NT2/D1 (cell line): ENCODE measurements at places on chromosomes 11 and 22.
A peak's percentile ranks its signal among the peaks of the same experiment; 100 is the strongest.

GRCh38 chr22:39236321-39237317 lies 8.2 kb downstream of the PDGFB start:
- DNase-seq = no peak

GRCh38 chr22:45629469-45630089 lies 42.1 kb upstream of the ATXN10 start:
- no peak for DNase-seq

- DNase-seq = no peak
Observed at GRCh38 chr22:39651053-39651996, 80.8 kb downstream of the CACNA1I start.

GRCh38 chr11:65214212-65214845 lies 32.6 kb downstream of the CAPN1 start:
- no peak for DNase-seq

- DNase-seq = no peak
Observed at GRCh38 chr11:67371189-67371910, 2.0 kb downstream of the CLCF1 start.

DNA sequence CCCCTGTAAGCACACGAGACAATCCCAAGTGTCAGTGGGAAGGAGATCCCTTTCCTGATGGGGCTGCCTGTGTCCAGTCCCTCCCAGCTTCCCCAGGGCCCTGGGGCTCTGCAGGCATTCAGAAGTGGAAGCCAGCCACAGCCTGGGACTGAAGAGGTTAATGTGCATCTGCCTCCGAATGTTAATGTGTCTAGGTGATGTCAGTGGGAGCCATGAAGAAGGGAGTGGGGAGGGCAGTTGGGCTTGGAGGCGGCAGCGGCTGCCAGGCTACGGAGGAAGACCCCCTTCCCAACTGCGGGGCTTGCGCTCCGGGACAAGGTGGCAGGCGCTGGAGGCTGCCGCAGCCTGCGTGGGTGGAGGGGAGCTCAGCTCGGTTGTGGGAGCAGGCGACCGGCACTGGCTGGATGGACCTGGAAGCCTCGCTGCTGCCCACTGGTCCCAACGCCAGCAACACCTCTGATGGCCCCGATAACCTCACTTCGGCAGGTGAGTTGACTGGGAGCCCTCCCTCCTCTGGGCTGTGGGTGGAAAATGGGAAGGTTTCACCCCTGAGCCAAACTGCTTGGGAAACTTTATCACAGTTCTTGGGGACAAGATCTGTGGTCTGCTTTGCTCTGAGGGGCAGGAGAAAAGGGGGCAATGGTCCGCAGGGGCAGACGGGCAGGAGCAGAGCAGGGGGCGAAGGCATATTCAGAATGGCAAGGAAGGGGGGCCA lies at the start of gene MCHR1:
MCHR1 (plus strand) TSS at position 236 of the 715 bp plus-strand sequence; CDS start at position 405, 169 bp downstream.
- no peak for DNase-seq

DNA sequence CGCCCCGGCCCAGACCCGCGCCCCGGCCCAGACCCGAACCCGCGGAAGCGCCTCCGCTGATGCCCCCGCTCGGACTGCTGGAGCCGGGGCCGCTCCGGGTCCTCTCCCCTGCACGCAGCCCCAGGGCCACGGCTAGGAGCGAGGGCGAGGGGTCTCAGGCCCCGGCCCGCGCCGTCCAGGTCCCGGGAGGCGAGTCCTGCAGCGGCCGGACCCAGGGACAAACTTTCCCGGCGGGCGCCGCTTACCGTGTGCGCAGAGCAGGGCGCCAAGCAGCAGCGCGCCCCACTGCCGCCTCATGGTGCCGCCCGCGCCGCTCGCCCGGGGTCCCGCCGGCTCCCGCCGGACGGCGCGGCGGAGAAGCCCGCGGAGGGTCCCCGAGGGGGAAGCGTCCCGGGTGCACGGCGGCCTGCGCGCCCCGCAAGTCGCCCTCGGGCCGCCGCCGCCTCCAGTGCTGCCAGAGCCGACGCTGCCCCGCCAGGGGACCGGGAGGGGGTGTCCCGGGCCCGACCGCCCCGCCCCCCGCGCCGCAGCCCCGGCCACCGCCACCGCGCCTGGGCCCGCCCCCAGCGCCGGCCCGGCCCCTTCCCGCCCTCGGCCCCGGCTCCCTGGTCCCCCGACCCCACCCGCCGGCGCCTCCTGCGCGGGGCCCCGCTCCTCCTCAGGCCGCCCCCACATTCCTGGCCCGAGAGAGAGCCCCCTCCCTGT lies at the start of gene LRP4:
LRP4 (minus strand) TSS at position 468 of the 705 bp plus-strand sequence; CDS start at position 297, 171 bp downstream.
- no peak for DNase-seq

- DNase-seq = no peak
Observed at GRCh38 chr11:68446046-68446725, 14.4 kb upstream of the PPP6R3 start.

GRCh38 chr11:45677770-45678512 lies 12.5 kb upstream of the CHST1 start:
- no peak for DNase-seq

GRCh38 chr11:110858547-110858921 lies 146.3 kb upstream of the ARHGAP20 start:
- DNase-seq = no peak

DNA sequence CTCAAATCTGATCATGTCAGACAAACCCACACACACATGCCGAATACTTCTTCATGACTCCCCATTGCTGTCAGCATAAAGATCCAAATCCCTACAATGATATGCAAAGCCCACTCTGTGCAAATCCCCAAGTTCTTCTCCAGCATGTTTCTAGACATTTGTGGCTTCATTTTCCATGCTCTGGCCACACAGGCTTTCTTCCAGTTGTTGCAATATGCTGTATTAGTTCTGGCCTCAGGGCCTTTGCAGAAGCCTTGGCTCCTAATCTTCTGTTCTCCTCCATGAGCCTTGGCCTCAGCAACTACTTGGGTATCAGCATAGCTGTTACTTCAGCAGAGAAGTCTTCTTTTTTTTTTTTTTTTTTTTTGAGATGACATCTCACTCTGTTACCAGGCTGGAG lies 49.6 kb downstream of the NAV2 start:
- DNase-seq = no peak

GRCh38 chr11:23226331-23227077 lies 366.2 kb upstream of the CCDC179 start:
- DNase-seq = no peak

DNA sequence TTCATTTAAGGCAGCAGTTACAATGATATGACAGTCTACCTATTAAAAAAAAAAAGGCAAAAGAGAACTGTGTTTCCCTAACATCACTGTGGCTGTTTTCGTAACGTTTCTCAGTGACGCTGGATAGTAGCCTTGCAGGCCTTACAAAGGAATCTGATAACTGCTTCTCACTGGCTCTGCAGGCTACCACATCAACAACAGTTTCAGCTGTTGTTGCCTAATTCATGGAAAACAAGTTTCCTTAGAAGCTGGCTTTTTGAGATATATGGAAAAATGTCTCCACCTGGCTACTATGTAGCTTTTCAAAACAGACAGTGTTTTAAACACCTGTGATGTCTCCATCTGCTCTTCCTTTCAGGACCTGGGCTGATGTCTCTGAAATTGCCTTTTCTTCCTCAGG lies 3.8 kb downstream of the OR51V1 start:
- DNase-seq = no peak

GRCh38 chr22:17157714-17158113 lies 1.4 kb downstream of the HDHD5 start:
- no peak for DNase-seq

GRCh38 chr11:103257360-103257759 lies 148.1 kb downstream of the DYNC2H1 start:
- DNase-seq = peak; percentile 5

DNA sequence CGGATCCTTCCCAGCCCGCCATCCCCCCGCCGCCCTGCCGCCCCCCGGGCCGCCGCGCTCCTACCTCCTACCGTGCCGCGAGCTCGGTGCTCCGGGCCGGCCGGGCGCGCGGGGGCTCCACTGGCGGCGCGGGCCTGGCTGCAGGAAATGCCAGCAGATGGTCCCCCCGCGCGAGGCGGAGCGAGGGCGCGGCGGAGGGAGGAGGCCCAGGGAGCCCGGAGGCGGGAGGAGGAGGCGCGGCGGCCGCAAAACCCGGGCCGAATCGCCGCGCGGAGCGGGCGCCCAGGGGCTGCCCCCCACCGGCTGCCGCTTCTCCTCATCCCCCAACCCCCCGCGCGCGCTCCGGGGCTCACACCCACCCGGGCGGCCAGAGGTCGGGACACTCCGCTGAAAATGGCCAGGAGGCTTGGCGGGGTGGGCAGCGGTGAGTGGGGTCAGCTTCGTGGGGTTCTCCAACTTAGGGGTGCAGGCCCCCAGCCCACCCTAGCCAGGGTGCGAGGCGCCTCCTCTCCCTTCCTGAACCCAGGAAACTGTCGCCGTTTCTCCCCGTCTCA lies at the start of gene OSBPL5:
OSBPL5 (minus strand) TSS at position 159 of the 554 bp plus-strand sequence. CDS start 36,162 bp downstream, outside the sequence.
- no peak for DNase-seq

DNA sequence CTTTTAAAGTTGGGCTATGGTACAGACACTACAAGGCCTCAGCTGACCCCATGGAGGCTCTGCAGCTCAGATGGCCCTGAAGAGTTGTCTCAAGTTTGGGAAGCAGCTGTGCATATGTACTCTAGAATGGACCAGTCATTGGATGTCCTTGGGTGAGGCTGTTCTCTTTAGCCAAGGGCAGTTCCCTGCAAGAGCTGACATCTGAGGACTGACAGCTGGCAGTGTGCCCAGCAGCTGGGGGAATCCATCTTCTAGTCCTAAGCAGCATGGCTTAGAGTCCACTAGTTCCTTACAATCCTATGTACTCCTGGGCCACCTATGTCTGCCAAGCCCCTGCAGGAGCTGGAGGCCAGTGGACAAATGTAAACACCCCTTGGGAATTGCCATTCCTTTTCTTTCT lies 76.5 kb downstream of the C11orf91 start:
- DNase-seq = no peak

DNA sequence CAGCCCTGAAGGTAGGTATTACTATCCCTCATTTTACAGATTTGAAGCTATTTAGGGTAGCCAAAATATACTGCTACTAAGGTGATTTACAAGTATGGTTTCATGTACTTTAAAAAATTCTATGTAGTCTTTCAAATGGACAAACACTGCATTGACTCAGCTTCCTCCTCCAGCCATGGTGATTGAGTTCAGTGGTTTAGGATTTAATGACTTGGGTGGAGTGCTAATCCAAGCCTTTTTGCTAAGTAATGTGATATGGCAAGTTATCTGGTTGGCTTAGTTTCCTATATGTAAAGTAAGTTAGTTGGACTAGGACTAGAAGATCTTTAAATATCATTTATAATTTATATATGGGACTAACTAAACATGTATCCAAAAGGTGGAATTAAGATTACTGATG lies 77.9 kb downstream of the ARHGAP20 start:
- no peak for DNase-seq
